ENCODE measurements at places on chromosomes 3 and 15.

GRCh38 chr3:11724615-11725339 is 81.1 kb upstream of the VGLL4 start:
- peak overlapping the region; percentile 31 for H3K27ac ChIP-seq
- DNase-seq = peak; percentile 12
- peaks cover 6% of the 10 kb centered on the region for H3K4me1 ChIP-seq
- peak overlapping the region; percentile 51 for H3K4me3 ChIP-seq

- H3K36me3 ChIP-seq = no peaks in the 10 kb centered on the region
- H3K27ac ChIP-seq = no peak overlapping the region
- no peak overlapping the region for H3K4me3 ChIP-seq
- no peak for DNase-seq
These were observed 460.7 kb downstream of the ROBO1 start for GRCh38 chr3:79306934-79307570.

- no peaks in the 10 kb centered on the region for H3K4me1 ChIP-seq
- no peaks in the 10 kb centered on the region for H3K36me3 ChIP-seq
- H3K4me3 ChIP-seq = no peak overlapping the region
- DNase-seq = no peak
These were observed 259.2 kb downstream of the CPNE4 start for GRCh38 chr3:131775650-131776049.

- H3K4me1 ChIP-seq = no peaks in the 10 kb centered on the region
- no peaks in the 10 kb centered on the region for H3K36me3 ChIP-seq
- H3K27ac ChIP-seq = no peak overlapping the region
- DNase-seq = no peak
- H3K4me3 ChIP-seq = no peak overlapping the region
These were observed 440.8 kb upstream of the GBE1 start for GRCh38 chr3:82202269-82202668.

DNA sequence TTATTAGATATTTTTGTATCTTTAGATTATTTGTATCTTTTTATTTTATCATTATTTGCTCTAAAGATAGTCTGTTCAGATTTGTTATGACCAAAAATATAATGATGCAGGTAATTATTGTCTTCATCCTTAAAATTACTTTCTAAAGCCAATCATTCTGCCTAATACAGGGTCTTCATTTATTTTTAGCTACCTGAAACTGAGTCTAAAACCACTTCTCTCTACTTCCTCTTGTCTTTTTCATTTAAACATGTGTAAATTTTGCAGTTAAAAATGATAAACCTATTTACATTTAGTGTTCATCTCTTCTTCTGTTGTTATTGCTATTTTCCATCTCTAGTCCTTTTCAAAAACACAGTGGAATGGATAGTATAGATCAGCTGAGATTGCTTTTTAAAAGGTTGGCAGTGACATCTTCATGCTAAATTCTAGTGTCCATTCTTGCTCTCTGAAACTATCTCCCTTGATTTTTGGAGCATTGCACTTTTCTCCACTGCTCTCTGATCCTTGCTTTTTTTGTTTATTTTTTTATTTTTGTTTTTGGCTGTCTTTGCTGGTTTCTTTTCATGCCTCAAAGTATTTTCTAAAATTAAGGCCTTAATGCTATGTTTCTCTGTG is 91.8 kb downstream of the UBE2E2 start:
- H3K4me3 ChIP-seq = no peak overlapping the region
- peaks cover 2% of the 10 kb centered on the region for H3K4me1 ChIP-seq
- no peak overlapping the region for H3K27ac ChIP-seq
- no peak for DNase-seq

DNA sequence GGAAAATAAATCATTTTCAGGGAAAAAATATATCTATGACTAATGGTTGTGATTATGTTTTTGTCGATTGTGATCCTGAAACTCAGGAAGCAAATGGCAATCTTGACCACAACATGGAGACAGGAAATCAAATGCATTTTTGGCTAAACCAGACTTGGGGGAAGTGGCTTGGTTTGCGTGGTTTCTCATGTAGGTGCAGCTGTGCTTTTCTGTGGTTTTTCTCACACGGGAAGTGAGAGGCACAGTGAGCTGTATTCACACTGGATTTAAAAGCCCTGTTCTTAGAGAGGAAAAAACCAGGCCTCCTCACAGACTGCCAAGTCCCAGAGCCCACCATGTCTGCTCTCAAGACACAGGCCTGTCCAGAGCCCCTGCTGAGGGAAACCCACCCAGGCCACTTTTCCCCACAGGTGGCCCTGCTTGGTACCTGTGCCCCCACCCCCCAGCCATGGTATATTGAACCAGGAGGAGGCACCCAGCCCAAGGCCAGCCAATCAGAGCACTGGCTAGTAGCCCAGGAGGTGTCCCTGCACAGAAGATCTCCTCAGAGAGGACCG is 46.1 kb downstream of the BTD start:
- peaks cover 12% of the 10 kb centered on the region for H3K36me3 ChIP-seq
- peak overlapping the region; percentile 86 for H3K27ac ChIP-seq
- peak; percentile 86 for DNase-seq

- H3K27me3 ChIP-seq = peaks cover 6% of the 10 kb centered on the region
- no peak for DNase-seq
- H3K36me3 ChIP-seq = no peaks in the 10 kb centered on the region
These were observed 140.0 kb upstream of the UBE2E1 start for GRCh38 chr3:23665741-23666140.

- H3K4me3 ChIP-seq = no peak overlapping the region
- no peaks in the 10 kb centered on the region for H3K27me3 ChIP-seq
- H3K36me3 ChIP-seq = no peaks in the 10 kb centered on the region
- no peak overlapping the region for H3K27ac ChIP-seq
- no peak for DNase-seq
- no peaks in the 10 kb centered on the region for H3K4me1 ChIP-seq
These were observed 148.6 kb upstream of the NR2F2 start for GRCh38 chr15:96181873-96182301.

- no peaks in the 10 kb centered on the region for H3K36me3 ChIP-seq
- peak overlapping the region; percentile 90 for H3K4me3 ChIP-seq
- H3K27me3 ChIP-seq = no peaks in the 10 kb centered on the region
- H3K4me1 ChIP-seq = peaks cover 11% of the 10 kb centered on the region
These were observed 497 bp upstream of the CLASP2 start for GRCh38 chr3:33718595-33718907.

Measured in activated CD8-positive, alpha-beta T cell treated with anti-CD3 and anti-CD28 coated beads for 36 hours (primary cell).